CD4-positive, alpha-beta T cell treated with Interleukin-4 for 1 hour (primary cell): ENCODE measurements at places on chromosomes 4 and X.
A peak's percentile ranks its signal among the peaks of the same experiment; 100 is the strongest.

- DNase-seq: no peak
Measured at GRCh38 chr4:4719436-4719835, 140.0 kb upstream of the MSX1 start.

- no peak for DNase-seq
Measured at GRCh38 chr4:23097251-23097650, 404.5 kb downstream of the GBA3 start.

- peak; percentile 77 for DNase-seq
Measured at GRCh38 chr4:109998867-109999584, 86.3 kb downstream of the EGF start.

DNA sequence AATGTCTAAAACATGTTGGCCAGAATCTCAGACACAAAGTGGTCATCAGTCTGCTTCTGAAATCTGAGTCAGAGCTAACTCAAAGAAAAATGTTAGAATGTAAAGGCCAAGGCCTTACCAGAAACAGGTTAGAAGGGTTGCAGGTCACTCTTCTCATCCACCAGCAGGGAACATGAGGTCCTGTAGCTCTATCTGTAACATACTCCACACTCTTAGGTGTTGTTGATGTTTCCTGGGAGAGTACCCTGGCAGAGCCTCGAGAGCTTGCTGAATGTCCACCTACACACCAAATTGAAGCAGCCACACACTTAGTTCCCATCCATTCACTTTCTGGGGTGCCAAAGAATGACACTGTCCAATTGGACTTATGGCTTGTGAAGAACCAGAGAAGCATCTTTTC, 76.6 kb upstream of the INPP4B start:
- DNase-seq: no peak

GRCh38 chrX:70029863-70030262, 19.9 kb downstream of the AWAT2 start:
- no peak for DNase-seq

- DNase-seq: no peak
Measured at GRCh38 chr4:661881-662761, 12.0 kb downstream of the ATP5ME start.

GRCh38 chr4:99572527-99573240, 1.9 kb upstream of the MTTP start:
- no peak for DNase-seq

- DNase-seq: no peak
Measured at GRCh38 chr4:5758741-5759140, 47.7 kb downstream of the EVC start.

- no peak for DNase-seq
Measured at GRCh38 chr4:43146198-43146597, 253.7 kb downstream of the GRXCR1 start.
